Type B pancreatic cell (in vitro differentiated cells): ENCODE measurements at places on chromosomes 2 and 18.

DNA sequence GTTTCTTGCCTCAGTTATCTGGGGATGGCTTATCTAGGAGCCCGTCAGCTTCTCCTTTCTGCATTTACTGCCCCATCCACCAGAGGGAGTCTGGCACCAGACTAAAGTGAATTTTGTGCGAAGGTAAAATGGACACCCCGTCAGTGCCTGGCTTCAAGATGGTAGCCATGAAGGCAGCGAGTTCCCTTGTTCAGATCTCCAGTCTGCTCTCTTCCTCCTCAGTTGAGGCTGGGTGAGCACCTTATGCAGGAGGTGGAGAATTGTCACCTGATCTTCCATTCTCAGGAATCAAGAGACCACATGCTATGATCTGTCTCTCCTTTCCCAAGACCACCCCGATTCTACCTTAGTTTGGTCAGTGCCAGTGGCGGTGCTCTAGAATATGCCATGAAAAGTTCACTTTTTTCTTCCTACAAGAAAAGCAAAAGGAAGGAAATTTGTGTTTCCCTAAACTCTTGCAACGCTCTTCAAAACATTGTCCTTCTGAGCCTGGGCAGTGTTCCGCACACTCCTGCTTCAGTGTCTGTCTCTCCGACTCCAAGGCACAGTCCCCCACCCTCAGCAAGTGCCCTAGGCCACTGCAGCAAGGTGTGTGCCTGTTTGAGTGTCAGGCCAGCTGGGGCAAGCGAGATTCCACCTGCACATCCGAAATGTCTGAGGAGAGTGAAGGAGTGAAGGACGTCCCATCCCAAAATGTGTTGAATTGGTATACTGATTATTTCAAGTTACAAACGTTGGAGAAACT, 168.6 kb downstream of the SS18 start:
- no peak for DNase-seq

DNA sequence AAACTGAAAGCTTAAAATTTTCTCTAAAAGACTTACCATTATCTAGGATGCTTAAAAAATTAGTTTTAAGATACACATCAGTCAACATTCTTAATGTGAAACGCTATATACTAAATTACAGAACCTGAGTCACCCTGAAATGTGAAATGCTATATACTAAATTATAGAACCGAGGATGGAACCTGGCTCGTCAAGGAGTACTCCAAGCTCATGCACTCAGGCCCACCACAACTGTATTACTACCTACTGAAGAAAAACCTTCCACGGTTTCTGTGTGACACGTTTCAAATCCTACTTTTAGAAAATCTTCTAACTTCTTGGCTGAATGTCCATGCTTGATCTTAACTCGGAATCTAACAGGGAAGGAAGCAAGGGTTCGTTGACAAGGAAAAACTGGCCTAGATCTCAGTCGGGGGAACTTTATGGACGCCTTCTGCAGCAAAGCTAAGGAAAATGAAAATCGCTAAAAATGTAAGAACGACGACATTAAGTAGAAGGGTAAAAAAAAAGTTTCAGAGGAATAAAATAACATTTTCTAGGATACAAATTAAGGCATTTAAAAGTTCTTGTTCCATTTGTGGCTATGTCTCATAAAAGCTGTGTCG, 1.4 kb downstream of the PRKD3 start:
- no peak for DNase-seq

DNA sequence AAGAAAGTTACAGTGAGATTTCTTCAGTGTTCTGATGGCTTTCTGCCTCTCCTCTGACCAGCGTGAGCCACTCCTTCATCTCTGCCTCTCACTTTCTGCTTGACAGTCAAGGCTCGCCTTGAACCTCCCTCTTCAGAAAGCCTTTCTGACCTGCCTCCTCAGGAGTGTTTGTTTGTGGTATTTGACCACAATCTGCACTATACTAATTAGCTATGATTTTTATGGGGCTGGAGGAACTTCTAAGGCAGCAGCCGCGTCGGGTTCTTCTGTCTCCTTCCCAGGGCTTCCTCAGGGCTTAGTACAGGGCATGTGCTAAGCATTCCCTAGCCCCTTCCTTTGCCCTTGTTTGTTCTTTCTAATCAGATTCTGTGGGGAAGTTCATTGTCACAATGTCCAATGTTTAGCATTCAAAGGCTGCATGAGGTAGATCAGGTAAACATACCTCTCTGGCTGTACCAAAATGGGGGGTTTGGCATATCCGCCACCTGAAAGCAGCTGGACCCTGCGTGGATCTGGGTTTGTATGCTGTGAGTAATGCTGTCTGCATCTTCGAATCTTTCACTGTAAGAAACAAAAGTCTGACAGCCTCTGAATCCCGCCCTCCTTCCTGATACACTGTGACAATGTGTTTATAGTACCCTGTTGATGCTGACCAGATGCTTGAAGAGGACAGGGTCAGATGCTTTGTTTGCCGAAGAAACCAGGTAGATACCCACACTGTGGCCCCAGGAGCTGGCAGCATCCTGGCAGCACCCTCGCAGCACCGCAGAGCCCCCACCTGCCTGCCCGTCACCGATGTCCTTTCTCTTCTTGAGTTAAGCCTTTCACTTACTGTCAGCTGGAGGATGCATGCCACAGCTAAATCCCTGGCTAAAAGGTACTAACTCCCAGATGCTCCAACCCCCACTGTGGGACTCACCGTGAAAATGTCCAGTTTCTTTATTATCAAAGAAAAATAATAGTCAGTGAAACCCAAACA, 260.8 kb upstream of the HDAC4 start:
- no peak for DNase-seq

GRCh38 chr2:170498619-170499018, 216.5 kb upstream of the SP5 start:
- DNase-seq: no peak

DNA sequence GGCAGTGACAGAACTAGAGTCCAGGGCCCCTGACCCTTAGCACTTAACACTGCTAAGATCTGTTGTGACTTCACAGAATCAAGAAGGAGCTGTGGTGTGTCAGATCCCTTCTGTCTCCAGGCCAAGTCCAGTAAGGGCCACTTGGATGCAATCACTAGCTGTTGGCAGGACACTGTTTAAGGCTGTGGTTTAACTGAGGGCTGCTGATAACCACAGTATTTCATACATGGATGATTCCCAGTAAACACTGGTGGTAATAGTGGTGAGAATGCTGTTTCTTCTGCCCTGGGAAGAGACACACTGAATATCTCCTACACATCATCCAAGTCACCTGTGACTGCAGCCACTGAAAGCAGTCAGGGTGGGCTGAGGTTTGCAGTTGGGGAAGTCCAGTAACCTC, 77.7 kb upstream of the FBXO11 start:
- DNase-seq: no peak

DNA sequence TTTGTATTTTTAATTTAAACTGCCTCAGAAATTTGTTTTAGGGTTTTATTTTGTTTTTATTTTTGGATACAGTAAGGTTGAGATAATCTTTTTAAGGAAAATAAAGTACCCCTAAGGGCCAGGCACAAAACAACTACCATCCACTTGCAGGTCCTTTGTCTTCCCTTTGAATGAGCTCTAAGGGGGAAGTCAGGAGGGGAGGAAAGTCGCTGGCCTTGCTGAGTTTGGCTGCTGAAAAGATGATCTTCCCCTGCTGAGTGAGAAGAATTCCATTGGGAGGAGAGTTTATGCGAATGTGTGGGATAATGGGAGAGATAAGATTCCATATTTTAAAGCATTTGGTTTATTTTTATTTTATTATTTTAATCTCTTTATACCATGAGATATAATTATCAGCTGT, 100.7 kb downstream of the ARHGAP15 start:
- DNase-seq: no peak

DNA sequence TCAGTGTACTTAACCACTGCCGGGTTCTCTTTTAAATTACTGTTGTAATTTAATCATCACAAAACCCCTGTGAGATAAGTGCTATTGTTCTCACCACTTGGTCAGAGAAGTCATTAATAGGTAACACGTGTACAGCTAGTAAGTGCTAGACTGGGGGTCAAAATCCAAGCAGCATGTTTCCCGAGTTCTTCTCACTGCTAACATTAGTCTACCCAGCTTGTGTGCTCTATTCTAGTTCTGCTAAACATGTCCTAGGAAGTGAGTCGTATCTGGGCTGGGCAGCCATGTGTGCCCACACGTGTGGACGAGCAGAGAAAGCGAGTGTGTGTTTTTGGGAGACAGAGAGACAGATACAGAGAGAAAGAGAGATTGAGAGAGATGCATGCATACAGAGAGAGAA, 94.1 kb downstream of the BIN1 start:
- DNase-seq: no peak

- DNase-seq: no peak
Measured at GRCh38 chr2:63840081-63840784, 1.5 kb upstream of the UGP2 start.

DNA sequence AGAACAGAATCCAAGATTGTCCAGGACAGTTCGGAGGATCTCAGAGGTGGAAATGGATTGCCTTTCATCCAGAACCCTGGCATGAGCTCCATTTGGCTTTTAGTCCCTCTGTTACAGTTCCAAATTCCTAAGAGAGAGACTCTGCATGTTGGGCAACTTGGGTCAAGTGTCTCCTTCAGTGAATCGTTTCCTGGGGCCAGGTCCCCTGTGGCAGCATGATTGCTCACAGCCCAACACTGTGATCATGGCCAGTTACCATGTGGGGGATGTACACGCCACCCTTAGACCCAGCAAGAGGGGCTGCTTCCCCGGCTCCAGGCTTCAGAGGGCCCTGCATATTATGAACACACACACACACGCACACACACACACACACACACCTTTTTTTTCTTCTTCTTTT, 118.6 kb upstream of the GLI2 start:
- no peak for DNase-seq

- no peak for DNase-seq
Measured at GRCh38 chr2:219567791-219568361, 3.5 kb downstream of the OBSL1 start.

- DNase-seq: peak; percentile 44
Measured at GRCh38 chr2:109529532-109530449, 84.0 kb downstream of the SEPTIN10 start.

DNA sequence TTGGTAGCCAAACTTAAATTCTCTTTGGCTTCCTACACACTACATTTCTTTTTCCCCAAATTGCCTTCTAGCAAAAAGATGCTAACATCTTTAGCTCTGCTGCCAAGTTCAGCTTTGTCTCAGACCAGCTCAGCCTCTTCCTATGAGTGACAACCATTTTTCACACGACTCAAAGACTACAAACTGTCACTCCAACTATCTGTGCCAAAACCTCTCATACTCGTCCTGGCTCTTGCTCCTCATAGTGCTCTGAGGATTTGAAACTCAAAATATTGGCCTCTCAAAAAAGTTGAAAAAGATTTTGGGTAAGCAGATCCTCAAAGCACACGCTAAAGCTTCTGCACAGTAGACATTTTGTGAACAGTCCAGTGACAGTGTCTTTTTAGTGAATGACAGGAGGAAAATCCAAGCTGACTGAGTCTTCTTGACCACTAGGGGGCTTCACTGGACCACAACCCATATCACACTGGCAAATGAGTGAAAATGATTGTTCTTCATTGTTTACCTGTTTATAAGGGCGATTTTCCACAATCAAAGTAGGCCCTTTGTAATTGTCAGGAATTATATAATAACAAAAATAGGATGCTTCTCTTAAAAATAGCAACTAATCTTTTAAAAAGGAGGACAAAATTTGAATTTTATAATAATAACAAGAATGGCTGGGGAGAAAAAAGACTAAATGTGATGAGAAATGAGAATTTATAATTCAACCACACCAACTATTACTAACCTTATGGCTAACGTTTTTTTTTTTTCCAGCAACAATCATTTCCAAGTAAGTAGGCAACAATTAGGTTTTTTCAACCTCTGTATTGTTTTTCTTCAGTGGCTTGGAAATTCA, 85.5 kb upstream of the PGAP1 start:
- DNase-seq: no peak

- DNase-seq: no peak
Measured at GRCh38 chr18:66749481-66750035, 145.7 kb upstream of the CDH19 start.

DNA sequence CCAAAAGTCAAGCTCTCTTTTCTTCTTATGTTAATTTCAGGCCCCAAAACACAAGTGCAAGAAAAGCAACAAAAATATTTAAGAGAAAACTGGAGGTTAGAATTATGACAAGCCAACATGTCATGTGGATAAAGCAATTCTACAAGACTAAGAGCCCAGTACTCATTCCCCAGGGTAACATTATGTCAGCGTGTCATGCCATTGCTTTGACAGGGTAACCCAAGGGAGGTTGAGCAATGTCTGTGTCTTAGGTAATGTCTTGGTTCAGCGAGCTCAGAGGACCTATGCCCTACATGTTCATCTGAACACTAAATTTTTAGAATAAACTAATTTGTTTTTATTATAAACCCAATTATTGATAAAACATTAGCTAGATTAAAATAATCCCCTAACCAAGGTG, 173.2 kb upstream of the ZNF804A start:
- DNase-seq: no peak

- DNase-seq: no peak
Measured at GRCh38 chr2:70069049-70069448, 18.2 kb upstream of the PCBP1 start.

- DNase-seq: no peak
Measured at GRCh38 chr2:211070547-211070946, 514.1 kb downstream of the CPS1 start.

DNA sequence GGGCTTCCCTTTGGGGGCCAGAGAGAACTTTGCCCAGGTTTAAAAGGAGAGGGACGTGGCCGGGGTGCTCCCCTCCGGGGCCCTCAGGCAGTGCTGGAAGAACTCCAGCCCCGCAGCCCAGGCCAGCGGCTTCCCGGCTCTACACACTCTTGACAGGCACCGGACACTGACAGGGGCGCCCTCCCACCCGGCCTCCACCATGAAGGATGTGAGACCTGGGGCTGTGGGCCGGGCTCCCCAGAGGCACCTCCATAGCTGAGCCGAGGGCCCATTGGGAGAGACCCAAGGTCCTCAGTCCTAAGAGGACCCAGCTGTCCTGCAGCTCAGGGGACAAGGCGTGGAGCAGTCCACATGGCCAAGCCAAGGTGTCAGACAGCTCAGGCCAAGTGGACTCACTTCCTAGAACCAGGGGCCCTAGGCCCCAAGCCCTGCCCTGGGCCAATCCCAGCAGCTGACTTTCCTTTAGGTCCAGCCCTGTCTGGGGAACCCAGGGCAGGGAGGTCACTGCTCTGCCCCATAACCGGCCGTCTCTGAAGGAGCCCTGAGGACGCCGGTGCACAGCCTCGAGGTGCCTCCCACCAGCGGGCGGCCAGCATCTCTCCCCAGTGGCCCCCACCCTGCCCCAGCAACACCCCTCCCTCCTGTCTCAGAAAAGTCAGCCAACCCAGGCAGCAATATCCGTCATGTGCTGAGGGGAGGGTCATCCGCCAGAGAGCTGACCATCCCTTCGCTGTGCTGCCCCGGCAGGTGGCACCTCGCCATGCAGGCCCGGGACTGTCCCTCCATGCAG, 51.8 kb downstream of the BIN1 start:
- DNase-seq: no peak

DNA sequence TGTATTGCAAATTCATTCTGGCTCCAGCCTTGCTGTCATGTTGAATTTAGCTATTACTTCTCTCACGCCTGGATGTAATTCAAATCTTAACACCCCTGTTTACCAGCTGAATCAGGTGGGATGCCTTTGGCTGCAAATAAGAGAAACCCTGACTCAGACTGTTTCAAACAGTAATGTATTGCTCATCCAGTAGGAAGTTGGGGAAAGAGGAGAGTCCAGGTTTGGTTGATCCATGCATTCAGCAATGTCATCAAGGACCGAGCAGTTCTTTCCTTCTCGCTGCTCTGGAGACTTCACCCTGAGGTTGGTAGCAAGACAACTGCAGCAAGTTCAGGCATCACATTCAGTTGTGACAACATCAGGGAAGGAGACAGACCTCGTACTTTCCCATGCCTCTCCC, 6.4 kb upstream of the DARS1 start:
- DNase-seq: no peak

GRCh38 chr18:5195656-5196055, 1.4 kb downstream of the AKAIN1 start:
- DNase-seq: no peak

- DNase-seq: no peak
Measured at GRCh38 chr2:168784993-168785392, 17.4 kb upstream of the NOSTRIN start.
